ENCODE measurements at places on chromosomes 2 and 18. TPM values are rescaled to one million over a fixed set of nuclear protein-coding genes. Genes with fewer than 3 reads are reported as not detected.

SRD5A2 gene
- total RNA-seq = not detected

STARD6 gene
- 0.28 TPM for total RNA-seq

TFCP2L1 gene
- total RNA-seq = not detected

RAB6D gene
- total RNA-seq = not detected

SCN3A gene
- total RNA-seq = 1.4 TPM

REG3G gene
- total RNA-seq = not detected

CD28 gene
- total RNA-seq = not detected

DNA sequence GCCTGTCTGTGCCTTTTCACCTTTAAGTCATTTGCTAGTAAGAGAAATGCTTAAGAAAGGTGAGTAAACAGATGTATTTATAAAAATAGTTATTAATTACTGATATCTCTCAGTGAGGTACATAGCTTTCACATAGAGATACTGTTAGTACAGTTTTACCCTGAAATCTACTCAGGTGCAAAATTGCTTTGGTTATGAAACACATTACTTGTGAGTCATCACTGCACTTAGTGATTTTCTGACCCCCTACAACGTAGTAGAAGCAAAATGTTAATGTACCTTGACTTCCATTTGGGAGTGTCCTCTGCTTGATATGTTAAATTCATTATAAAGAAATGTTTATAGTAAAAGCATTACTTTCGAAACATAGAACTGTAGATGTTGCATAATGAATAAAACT lies 6.5 kb downstream of the GLS start:
- peak; percentile 36 for DNase-seq

DNA sequence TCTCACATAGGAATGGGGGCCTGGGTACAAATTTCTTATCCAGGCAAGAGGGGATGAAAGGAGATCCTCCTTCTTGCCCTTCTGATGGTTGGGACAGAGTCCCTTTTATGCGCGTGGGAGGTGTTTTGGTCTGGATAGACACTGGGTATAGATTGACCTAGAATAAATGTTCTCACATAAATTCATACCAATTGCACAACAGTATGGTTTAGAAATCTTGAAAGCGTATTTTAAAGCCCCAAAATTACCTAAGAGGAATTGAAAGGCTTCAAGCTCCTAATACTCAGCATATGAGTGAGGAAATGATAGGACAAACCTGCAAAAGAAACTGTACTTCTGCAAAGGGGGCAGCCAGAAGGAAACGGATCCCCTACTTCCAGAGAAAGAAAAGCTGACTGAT lies 2.6 kb upstream of the BCL2 start:
- DNase-seq = no peak

- DNase-seq = peak; percentile 48
Measured at GRCh38 chr2:235745597-235745996, 251.8 kb downstream of the AGAP1 start.

GRCh38 chr2:170585067-170585466 lies 130.1 kb upstream of the SP5 start:
- DNase-seq = no peak

GRCh38 chr18:5543773-5544389 lies at the start of gene EPB41L3:
EPB41L3 (minus strand) TSS chr18:5543997; CDS start chr18:5489183, 54,814 bp downstream.
- DNase-seq = peak; percentile 20

- no peak for DNase-seq
Measured at GRCh38 chr18:70127359-70127758, 78.1 kb downstream of the RTTN start.

- peak; percentile 76 for DNase-seq
Measured at GRCh38 chr18:67730886-67731285, 214.4 kb upstream of the DSEL start.

- DNase-seq = no peak
Measured at GRCh38 chr2:95329891-95330793, 33.0 kb downstream of the KCNIP3 start.

DNA sequence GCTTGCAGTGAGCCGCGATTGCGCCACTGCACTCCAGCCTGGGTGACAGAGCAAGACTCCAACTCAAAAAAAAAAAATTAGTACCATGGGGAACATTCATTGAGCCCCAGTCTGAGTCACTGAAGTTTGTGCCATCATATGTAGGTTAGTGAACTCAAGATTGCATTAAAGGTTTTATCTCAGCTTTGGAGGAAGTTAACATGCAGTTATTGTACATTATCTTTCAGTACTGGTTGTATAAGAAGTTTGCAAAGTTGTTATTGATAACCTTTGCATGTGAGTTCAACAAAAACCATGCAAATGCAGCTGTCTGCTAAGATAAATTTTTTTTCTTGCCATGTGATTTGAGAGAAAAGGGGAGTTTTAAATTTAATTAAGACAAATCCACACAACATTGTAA lies 95.7 kb downstream of the MEIS1 start:
- DNase-seq = no peak

DNA sequence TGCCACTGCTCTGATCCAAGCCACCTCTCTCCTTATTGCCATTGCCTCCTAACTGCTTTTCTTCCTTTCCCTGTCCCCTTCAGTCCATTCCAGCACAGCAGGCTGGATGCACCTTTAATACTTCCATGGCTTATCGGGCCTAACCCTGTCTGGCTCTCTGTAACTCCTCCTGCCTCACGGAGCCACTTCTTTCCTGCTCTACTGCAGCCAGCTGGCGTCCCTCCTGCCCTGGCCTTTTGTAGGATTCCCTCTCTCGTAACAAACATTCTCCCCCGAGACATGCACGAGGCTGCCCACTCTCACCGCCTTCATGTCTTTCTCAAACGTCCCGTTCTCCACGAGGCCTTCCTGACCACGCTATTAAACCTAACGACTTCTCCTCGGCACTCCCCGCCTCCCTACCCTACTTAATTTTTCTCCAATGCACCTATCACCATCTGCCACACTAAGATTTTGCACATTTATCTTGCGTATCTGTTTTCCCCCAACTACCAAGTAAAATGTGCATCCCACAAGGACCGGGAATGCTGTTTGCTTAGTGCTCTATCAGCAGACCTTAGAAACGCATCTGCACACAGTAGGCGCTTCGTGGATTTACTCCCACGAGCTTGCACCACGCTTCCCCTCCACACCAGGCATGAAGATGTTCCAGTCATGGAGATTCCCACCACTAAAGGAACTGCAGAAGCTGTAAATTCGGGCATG lies 728 bp upstream of the C18orf63 start:
- no peak for DNase-seq

- no peak for DNase-seq
Measured at GRCh38 chr18:45549290-45549689, 66.0 kb upstream of the SLC14A2 start.

DNA sequence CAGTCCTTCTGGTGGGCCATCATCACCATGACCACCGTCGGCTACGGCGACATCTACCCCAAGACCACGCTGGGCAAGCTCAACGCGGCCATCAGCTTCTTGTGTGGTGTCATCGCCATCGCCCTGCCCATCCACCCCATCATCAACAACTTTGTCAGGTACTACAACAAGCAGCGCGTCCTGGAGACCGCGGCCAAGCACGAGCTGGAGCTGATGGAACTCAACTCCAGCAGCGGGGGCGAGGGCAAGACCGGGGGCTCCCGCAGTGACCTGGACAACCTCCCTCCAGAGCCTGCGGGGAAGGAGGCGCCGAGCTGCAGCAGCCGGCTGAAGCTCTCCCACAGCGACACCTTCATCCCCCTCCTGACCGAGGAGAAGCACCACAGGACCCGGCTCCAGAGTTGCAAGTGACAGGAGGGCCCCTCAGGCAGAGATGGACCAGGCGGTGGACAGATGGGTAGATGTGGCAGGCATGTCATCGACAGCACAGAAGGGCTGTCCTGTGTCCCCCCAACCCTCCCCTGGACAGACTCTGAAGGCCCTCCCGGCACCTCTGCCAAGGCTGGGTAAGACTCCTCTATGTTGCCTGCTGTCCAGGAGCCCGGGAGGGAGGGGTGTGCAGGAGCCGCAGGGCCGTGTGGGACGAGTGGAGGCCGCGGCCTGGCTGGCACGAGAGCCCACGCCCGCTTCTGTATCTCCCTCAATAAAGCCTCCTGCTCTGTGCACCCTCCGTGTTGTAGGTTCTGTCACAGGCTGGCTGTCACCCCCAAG lies 2.0 kb downstream of the KCNF1 start:
- no peak for DNase-seq

- peak; percentile 61 for DNase-seq
Measured at GRCh38 chr2:202109737-202110184, 36.7 kb downstream of the KIAA2012 start.

DNA sequence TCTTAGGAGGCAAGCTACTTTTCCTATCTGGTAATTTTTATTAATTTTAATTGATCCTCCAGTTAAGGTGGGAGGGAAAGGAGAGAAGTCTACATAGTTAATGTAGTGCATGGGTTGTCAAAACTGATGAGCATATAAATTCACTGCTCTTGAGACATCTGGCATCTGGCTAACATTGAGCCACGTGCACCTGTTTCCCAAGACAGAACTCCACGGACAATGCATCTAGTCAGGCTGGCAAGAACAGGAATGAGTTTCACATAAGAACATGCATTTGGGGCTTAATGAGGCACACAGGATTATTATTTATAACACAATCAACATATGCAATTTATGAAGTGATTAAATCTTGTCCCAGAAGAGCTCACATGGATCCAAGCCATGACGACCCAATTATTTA lies 16.2 kb upstream of the RAB1A start:
- DNase-seq = no peak

DNA sequence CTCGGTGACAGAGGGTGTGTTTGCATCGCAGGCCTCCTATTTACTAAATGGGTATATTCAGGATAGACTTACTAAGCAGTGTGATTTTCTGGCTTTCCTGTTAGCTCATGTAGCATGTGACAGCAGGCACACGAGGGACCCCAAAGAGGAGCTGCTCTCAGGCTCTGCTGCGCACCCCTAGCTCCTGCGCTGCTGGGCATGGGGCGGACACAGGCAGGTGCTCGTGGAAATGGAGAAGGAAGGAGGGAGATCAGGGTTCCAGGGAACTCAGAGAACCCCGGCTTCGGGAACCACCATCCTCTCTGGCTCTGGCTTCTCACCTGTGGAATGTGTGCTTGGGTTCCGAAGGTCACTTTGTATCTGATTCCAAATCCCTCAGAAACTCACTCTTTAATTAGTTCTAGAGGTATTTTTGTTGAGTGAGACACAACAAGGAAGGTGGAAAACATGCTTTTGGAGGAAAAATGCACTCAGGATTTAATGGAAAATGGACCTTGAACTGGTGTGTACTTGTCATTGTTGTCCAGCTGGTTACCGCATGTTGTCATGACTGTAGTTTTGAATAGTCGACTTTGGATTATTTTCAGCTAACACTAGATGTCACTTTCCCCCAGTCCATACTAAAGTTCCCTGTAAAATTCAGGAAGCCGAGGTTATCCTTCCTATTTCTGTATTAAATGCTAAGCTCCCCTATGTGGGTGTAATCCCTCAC lies 3.5 kb downstream of the SNTG2 start:
- peak; percentile 26 for DNase-seq

DNA sequence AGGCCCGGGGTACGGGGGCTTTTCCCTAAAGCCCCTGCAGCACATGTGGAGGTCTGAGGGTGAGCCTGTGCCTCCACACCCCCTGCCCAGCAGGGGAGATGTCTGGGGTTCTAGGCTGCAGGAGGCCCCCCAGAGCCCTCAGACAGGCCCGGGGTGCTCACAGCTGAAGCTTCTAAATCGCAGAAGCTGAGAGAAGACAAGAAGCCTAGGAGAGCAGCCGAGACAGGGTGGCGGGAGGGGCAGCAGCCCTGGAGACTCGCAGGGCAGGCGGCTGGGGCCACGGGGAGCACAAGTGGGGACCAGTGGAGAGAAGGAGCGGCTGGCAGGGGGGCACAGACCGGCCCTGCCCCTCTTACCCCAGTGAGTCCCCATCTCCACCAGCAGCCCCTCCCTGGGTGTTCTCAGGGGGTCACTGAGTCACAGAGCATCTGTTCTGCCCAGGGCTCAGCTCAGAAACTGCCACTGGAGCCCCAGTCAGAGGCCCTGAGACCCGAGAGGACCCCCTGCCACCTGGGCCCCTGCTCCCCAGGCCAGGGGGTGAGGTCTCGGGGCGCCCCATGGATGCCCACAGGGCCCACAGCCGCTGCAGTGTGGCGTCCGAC lies 26.1 kb downstream of the GPC1 start:
- DNase-seq = no peak

DNA sequence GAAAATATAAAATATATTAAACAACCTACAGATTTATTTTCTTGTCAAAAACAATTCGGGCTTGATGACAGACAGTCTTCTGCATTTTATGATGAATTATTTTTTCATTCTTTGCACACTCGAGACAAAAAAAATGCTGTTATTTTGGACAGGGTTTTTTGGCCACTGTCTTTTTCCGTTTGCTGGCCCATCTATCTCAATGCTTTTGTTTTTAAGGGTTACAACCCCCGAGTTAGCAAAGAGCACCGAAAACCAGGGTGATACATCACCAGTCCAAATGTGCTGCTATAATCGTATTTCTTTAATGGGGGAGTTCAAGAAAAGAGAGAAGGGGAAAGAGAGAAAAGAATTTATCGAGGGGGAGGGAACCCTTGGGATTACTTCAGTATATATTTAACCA lies 7.7 kb downstream of the EVX2 start:
- DNase-seq = no peak

DNA sequence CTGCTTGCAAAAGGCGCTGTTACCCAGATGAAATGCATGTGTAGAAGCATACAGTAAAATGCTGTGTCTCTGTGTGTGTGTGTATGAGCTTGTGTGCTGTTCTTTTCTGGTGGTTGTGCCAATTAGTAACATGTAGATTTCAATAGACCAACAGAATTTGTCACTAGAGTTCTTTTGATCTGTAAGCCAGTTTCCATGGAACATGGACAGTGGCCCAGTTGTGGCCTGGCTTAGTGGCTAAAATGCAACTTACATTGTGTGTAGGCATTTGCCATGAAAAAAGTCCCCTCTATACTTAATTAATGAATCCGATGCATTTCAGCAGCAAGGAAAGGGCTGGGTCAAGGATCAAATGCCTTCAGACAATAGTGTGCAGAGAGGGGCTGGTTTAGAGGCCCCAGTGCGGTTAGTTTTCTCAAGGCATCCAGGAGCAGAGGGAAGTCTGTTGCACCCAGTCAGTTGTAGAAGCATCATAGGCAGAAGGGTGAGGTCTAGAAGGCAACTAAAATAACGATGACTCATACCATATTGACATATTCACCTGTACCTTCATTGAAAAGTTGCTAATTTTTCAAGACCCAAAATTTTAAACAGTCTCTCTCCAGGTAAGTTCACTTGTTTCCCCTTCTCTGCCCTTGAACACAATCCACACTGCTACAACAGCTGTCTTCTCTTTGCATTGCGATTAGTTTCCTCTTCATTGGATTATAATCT lies 366.9 kb upstream of the SPRED2 start:
- no peak for DNase-seq

DNA sequence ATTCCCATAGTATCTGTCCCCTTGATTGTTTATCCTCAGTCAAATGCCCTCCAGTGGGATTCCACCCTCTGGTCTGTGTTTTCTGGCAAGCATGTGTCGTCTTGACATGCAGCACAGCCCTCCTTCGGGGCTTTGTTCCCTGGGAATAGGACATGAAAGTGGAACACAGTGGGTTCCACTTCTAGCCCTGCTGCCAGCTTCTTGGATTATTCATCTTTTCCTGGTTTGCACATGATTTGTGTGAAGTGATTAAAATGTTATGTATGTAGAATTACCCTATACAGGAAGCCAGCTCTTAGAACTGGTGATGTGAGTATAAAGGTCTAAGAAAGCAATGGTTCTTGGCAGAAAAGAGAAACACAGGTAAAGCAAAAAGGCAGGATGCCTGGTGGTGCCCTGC lies 142.3 kb downstream of the TANC1 start:
- DNase-seq = no peak

GRCh38 chr2:239271882-239272281 lies 128.9 kb downstream of the HDAC4 start:
- DNase-seq = no peak
